ENCODE measurements at places on chromosomes 4 and X.

DNA sequence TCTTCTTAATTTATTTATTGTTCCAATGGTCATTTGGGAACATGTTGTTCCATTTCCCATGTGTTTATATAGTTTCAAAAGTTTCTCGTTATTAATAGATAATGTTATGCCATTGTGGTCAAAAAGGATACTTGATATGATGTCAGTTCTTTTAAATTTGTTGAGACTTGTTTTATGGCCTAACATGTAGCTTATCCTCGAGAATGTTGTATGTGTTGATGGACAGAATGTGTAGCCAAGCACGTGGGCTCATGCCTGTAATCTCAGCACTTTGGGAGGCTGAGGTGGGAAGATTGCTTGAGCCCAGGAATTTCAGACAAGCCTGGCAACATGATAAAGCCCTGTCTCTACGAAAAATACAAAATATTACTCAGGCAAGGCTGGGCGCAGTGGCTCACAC lies 168.5 kb upstream of the USP38 start:
- no peaks in the 10 kb centered on the region for H3K36me3 ChIP-seq
- no peak for DNase-seq
- no peaks in the 10 kb centered on the region for H3K4me1 ChIP-seq
- H3K27ac ChIP-seq = no peak overlapping the region

GRCh38 chr4:118313098-118313497 lies 39.7 kb downstream of the PRSS12 start:
- no peak overlapping the region for H3K27ac ChIP-seq
- H3K4me3 ChIP-seq = no peak overlapping the region
- no peaks in the 10 kb centered on the region for H3K4me1 ChIP-seq
- no peaks in the 10 kb centered on the region for H3K27me3 ChIP-seq
- no peaks in the 10 kb centered on the region for H3K36me3 ChIP-seq
- DNase-seq = no peak

GRCh38 chrX:11408109-11408405 lies 114.8 kb downstream of the AMELX start:
- no peak overlapping the region for H3K27ac ChIP-seq
- no peaks in the 10 kb centered on the region for H3K36me3 ChIP-seq
- no peak overlapping the region for H3K4me3 ChIP-seq
- no peak for DNase-seq

- no peak overlapping the region for H3K27ac ChIP-seq
- H3K27me3 ChIP-seq = peaks cover 55% of the 10 kb centered on the region
- peak overlapping the region; percentile 43 for H3K4me3 ChIP-seq
- peaks cover 32% of the 10 kb centered on the region for H3K4me1 ChIP-seq
Measured at GRCh38 chr4:16082426-16083240, 1.2 kb downstream of the PROM1 start.

All from upper lobe of right lung (tissue), 1 donor.